Brain pericyte (primary cell): ENCODE measurements at places on chromosomes 1 and 21.

DNA sequence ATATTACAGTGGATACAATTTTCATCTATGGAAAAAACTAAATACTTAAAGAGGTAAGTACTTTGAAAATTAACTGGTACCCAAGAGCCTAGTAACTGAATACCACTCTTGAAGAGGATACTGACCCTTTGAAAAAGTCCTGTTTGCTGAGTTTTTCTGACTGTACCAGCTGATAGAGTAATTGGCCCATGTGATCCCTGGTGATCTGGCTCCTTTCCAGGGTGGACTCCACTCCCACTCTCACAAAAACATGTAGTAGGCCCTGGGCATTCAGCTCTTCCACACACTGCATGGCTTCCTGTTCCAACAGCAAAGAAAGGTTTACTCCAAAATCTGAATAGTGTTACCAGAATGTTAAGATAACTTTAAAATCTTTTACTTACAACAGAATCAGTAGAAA is 53.6 kb upstream of the HP1BP3 start:
- no peak for DNase-seq

GRCh38 chr1:180269645-180270529 is 39.8 kb downstream of the LHX4 start:
- DNase-seq, result no peak

DNA sequence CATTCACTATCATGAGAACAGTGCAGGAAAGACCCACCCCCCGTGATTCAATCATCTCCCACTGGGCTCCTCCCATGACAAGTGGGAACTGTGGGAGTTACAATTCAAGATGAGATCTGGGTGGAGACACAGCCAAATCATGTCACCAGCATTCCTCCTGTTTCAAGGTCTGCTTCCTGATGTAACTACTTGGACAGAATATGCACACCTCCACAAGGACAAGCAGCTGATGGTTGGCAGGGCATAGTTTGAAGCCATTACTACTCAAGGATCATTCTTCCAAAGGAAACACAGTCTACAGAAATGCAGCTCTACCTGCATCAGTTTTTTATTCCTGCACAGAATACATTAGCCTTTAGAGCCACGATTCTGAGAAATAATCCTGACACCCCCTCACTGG is 28.5 kb upstream of the RNF2 start:
- DNase-seq, result no peak

DNA sequence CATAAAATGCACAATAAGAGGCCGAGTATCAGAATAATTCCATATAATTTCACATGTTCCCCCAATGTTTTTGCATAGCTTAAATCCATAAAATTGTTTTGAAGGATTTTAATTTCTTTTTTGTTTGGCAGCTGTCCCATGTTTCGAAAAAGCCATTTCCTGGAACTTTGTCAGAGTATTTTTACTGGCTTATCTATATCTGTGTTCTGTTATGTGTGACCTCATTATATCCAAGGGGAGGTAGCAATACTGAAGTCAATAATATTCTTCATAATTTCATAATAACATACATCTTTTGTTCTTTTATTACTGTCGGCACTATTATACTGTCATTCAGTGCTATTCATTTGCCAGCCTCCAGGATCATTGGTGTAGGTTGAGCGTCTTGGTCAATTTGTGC is 9.4 kb upstream of the BACH1 start:
- no peak for DNase-seq

GRCh38 chr1:1432951-1433803 is 2.3 kb upstream of the VWA1 start:
- no peak for DNase-seq

DNA sequence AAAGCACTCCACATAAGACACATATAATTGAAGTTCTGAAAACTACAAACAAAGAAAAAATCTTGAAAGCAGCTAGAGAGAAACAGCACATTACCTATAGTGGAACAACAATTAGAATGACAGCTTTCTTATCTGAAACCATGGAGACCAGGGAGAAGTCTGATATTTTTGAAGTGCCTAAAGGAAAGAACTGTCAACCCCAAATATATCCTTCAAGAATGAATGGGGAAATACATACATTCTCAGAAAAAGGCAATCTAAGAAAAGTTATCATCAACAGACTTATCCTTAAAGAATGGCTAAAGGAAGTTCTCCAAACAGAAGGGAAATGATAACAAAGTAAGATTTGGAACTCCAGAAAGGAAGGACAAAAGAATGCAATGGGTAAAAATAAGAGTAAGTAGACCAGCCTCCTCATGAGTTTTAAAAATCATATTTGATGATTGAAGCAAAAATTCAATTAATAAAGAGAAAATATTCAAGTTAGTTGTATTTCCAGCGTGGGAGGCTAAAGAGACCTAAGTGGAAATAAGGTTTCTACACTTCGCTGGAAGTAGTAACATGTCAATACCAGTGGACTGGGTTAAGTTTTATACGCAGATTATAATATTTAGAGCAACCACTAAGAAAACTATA is 170.8 kb upstream of the SAMSN1 start:
- no peak for DNase-seq

DNA sequence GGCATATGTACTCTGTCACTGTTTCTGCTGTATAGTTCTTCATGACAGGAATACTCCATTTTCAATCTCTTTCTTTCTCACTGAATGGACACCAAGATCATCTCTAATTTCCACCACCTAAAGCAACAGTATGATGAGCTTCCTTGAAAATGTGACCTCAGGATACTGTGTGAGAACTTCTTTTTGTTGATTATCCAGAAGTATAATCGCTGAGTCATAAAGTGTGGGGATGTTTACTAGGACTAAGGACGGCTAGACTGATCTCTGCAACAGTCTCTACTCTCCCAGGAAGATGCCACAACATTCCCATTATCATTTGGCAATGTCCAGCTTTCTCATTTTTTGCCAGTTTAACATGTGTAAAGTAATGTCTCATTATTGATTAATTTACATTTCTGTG is 70.3 kb downstream of the TNFSF18 start:
- peak; percentile 39 for DNase-seq

- no peak for DNase-seq
Observed at GRCh38 chr1:51714374-51715019, 97.6 kb downstream of the OSBPL9 start.

DNA sequence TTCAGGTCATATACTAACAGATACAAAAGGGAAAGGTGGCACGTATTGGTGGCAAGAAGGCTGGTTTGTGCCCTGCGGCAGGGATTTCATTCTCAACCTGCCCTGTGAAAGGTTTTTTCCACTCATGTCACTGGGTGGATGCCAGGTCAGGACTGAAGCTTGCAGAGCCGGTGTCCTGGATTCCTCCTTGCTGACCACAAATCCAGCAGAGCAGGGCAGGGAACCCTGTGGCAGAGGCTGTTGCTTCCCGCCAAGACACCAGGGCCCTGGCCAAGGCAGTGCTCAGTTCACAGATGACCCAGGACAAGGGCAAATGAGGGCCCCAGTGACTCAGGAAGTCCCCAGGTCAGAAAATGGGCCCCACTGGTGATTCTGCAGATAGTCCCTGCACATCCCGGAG is 16.4 kb downstream of the BSND start:
- DNase-seq, result no peak

DNA sequence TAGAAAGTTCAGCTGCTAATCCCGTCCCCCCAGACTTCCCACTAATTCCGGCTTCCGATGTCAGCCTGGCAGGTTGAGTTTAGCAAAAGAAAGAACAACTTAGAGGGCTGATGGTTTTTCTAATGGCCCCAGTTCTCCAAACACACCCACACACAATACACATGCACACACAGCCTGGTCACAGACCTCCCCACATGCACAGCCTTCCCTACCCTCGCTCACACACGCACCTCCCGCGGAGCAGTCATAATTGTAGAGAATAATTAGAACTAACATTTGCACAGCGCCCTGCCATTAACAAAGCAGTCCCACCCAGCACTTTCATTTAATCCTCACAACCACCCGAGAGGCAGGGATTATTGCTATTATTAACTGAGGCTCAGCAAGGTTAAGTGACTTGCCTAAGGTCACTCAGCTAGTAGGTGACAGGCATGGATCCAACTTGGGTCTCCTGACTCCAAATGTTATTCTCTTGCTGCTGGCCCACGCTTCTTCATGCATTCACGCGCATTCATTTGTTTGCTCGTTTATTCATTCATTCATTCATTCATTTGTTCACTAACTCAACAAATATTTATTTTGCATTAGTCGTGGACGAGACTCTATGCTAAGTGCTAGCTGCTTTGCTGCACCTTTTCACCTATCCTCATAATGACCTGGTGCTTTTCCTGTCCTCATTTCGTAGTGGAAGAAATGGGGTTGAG is 274.9 kb downstream of the FOXD2 start:
- no peak for DNase-seq

- DNase-seq, result no peak
Observed at GRCh38 chr21:31136891-31137290, 98.6 kb upstream of the KRTAP19-8 start.

DNA sequence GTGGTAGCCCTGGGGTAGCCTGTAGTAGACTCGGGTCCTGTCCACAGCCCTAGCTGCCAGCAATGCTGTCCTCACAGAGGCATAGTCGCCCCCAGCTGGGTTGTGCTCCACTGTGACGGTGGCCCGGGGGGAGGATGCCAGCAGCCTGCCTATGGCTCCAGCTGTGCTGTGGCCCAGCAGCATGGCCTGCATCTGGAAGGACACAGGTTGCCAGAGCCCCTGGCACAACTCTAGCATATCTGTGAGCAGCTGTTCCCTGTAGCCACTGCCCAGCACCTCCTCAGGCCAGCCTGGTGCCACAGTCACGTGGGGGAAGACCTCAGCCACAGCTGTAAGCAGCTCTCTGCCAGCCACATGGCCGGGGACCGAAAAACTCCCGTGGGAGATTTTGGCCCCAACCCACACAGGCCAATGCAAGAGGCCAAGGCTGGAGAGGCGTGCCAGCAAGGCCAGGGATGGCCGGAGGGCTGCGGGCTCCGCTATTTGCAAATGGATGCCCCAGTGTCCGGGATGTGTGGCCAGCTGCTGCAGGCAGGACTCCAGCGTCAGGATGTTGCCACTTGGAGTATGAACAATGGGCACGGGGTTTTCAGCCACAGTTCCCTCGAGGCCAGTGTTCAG is 13.9 kb downstream of the FAM151A start:
- no peak for DNase-seq

DNA sequence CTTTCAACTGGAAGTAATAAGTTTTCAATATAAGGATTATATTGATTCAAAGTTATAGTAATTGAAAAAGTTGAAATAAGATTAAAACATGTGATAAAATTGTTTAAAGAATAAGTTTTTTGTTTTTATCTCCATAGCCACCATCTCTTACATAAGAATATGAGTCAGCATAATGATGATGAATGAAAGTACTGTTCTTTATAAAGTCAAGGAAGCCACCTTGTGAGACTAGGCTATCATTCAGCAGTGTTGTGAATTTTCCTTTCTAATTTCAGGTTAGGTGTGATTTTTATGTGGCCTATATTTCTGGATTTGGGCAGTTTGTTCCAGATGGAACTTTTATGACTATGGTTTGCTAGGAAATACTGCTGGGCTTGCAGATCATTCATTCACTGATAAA is 22.4 kb upstream of the ASB17 start:
- no peak for DNase-seq

- DNase-seq, result no peak
Observed at GRCh38 chr1:203263496-203263895, 34.0 kb upstream of the CHIT1 start.

DNA sequence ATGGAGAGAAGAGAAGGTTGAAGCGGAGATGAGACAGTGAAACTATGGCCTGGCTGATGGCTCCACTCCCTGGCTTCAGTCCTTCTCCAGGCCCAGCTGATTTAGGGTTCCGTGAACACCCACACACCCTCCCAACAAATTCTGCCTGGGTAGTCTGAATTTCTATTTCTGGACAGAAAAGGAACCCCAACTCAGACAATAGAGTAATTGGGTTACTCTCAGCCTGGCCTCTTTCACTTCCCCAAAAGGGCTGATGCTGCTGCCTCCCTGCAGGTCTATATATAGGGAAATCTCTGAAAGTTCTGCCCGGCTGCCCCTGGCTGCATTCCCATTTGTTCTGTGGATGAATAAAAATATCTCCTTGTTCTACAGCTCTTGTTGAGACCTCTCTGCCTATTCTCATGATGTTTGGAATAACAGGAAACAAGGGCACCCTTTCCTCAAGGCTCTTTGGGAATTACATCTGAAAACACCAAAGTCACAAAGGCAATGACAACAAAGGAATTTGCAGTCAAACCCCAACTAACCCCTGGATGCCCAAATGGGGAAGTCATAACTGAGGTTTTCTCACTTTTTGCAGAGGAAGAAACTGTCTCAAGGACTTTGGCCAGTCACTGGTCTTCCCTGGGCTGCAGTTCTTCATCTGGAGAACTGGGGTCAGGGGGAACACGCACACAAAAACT is 11.4 kb upstream of the ZSCAN20 start:
- DNase-seq, result no peak

- DNase-seq, result no peak
Observed at GRCh38 chr1:62263006-62263813, 56.0 kb downstream of the KANK4 start.
